ENCODE measurements at places on chromosomes 2 and 18. TPM values are rescaled to one million over a fixed set of nuclear protein-coding genes. Genes with fewer than 3 reads are reported as not detected.

Gene B3GNT7
- polyA plus RNA-seq, result 0.03 TPM

DNA sequence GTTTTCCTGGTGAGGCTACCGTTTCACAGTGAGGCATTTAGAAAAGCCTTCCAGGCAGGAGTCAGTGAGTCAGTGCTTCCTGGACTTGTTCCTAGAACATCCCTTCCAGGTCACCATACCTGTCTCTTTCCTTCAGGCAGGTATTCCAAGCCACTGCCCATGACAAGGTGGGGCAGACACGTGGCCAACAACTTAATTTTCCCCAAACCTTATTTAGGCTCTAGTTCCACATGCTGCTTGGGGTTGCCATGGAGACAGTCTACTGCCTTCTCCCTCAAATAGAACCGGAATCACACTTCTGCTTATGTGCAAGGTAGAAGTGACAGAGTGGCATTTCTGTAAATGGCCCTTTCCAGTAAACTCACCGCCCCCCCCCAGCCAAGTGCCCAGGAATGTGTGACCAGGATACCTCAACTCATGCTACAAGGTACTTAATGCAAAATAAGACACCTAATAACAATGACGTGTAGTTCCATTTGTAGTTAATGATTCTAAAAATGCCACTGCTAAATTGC is 258.3 kb downstream of the PRKCE start:
- no peak for DNase-seq

DNA sequence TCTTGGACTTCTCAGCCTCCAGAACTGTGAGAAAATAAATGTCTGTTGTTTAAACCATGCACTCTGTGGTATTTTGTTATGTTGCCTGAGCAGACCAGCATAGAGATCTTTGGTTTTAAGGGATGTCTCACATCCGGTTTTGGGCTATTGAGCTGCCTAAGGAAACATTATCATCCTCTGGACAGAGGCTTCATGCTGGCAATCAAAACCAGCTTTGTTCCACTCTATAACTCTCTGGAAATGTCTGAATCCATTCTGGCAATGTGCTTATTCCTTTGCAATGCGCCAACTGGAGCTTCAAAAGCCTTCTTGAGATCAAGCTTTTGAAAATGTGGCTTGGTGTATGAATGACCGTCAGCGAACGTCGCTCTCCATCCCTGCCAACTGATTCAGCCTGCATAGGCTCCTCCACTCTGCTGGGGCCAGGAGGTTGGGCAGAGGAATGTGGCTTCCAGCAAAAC is 183.6 kb upstream of the MGAT5 start:
- DNase-seq, result no peak

DNA sequence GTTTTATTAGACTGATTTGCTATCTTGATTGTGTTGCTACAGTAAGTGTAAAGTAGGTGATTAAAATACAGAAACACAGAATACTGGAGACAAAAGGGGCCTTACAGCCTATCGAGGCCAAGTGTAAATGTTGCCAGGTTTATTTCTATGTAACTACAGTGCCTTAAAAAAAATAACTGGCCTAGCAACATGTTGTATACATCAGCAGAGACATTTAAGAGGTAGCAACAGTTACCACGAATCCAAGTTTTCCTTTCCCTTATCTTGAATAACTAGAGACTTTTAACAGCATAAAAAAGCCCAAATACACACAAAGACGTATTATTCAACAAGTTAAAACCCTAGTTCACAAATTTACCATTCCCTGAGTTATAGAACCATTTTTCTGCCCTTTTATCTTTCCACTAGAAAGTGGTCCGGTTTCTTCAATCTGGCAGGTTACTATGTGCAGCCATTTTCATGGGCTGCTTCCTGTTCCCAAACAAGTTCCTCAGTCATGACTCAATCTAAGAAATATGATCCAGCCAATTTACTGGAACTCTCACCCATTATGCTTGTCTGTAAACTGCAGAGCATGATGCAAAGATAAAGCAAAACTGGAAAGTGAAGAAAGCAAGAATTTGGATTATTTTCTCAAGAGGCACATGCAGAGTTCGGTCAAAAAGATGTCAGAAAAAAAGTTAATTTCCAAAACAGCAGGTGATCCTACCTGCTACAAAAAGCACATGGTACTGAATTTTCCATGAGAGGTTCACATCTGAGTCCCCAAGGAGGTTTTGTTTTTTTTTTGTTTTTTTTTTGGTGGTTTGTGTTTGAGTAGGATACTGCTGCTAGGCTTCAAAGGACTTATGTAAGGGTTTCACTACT is 22.2 kb downstream of the NFE2L2 start:
- no peak for DNase-seq

- no peak for DNase-seq
Observed at GRCh38 chr2:46798998-46799698, 116.5 kb downstream of the MCFD2 start.

DNA sequence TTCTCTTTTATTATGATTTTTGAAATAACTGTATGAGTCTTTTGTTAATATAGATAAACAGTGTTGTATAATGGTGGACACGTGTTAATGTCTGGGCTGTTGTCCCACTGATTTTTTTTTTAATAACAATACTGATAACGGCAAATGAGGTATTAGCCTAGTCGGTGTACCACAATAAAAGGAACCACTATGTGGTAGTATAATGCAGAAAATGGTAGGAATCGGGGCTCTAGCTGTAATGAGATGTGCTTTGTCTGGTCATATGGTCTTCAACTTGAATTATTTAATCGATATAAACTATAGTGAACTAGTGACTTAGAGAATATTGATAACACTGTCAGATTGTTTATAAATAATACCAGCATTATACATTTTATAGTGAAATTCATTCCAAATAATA is 517.9 kb upstream of the SPHKAP start:
- DNase-seq, result no peak

Gene DES
- polyA plus RNA-seq, result 13,727 TPM

Gene MC2R
- not detected for polyA plus RNA-seq

Gene AQP12A
- polyA plus RNA-seq, result not detected

DNA sequence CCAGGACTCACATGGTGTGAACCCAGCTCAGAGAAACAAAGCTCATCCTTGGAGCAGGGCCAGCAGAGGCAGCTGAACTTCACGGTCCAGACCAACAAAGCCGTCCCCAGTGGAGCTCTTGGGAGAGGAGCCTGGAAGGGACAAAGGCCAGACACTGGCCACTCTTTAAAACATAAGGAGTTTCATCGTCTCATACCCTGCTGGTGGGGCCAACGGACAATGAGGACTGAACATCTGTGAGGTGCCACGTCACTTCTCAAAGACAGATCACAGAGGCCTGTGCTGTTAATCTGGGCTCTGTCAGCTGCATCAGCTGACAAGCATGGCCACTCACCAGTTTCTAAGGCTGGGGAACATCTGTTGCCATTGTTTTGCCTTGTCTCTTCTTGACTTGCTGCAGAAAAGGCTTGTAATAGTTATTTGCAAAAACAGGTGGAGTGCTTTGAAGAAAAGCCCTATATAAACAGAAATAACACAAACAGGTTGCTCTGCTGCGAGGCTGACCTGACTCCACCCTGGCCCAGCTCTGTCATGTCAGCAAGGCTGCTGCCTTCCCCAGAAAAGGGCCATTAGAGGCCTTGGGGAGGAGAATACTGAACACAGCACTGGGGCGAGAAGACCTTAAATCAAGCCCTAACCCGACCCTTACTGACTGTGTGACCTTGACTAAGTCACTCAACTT is 68.1 kb upstream of the DAPL1 start:
- DNase-seq, result peak; percentile 67

Gene CYP26B1
- polyA plus RNA-seq, result 0.87 TPM

Gene SIX3
- polyA plus RNA-seq, result 0.01 TPM

DNA sequence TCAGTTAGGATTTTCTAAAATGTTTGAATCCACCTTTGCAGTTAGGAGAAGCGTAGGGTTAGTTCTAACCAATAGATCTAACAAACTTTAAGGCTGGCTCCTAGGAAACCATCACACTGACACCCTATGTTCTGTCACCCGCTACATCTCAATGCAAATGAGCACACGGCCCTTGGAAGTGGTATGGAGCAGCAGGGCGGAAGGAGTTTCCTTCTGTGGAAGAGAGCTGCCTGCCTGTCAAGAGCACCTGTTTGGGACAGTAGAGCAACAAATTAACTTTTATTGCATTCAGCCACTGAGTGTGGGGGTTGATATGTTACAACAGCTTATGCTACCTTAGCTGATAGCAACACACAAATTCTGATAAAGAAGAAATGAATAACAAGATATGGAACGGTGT is 306.9 kb upstream of the RAB6C start:
- no peak for DNase-seq

- DNase-seq, result no peak
Observed at GRCh38 chr2:239918749-239919148, 106.4 kb downstream of the NDUFA10 start.

Gene STK16
- polyA plus RNA-seq, result 38.5 TPM

GRCh38 chr18:28159055-28159454 is 17.9 kb downstream of the CDH2 start:
- DNase-seq, result no peak

DNA sequence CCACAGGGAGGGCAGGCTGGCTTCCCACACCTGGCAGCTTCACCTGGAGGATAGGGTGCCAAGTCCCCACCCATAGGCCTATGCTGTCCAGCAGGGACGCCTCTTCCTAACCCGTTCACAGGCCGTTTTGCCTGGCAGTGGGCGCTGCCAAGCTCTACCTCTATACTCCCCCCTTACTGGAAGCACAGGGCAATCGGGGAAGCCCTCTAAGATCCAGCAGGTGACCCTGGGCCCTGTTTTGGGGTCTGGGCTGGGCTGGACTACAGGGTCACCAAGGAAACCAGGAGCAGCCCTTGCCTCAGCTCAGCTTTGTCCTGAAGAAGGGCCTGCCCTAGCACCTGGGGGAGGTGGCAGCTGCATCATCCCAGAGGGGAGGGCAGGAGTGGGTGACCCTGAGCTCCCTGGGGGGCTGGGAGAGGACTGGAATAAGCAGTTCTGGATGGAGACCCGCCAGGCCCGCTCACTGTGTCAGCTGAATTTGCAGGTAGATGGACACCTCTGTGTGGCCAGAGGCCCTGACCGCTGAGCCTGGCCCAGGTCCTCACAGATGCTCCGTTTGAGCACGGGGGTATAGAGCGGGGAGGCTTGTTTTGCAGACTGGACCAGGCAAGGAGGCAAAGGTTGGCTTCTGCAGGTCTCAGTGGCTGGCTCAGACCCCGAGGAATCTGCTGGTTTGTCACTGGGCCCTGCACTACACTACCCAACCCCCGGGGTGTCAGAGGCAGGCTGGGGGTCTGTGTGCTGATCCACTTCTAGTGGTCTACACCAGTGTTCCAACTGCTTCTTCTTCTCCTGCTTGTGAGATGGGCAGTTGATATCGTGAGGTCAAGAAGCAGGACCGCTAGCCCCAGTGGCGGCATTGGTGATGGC is 163.1 kb downstream of the ASB1 start:
- no peak for DNase-seq

GRCh38 chr2:119683713-119684443 is 4.9 kb downstream of the TMEM177 start:
- no peak for DNase-seq
